ENCODE measurements at places on chromosomes 11 and 22. TPM values are rescaled to one million over a fixed set of nuclear protein-coding genes. Genes with fewer than 3 reads are reported as not detected.

MS4A6A gene
- not detected for total RNA-seq

RCOR2 gene
- total RNA-seq = 0.39 TPM

SLC1A2 gene
- total RNA-seq = 0.09 TPM

SCGB1A1 gene
- total RNA-seq = not detected

IGLL1 gene
- total RNA-seq = not detected

OR10A6 gene
- not detected for total RNA-seq

GNAZ gene
- 0.89 TPM for total RNA-seq

DNA sequence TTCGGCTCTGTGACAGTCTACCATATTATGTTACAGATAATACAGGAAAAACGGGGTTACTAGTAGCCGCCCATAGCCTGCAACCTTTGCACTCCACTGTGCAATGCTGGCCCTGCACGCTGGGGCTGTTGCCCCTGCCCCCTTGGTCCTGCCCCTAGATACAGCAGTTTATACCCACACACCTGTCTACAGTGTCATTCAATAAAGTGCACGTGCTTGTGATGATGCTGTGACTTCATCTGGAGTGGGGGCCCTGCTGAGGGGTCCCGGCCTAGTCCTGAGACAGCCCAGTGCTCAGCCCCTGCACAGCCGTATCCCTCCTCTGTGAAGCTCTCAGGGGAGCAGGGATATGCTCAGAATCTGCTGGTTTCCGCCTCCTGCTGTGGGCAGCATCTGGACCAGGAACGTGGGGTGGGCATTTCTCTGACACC lies 1.2 kb downstream of the IFITM1 start:
- DNase-seq = no peak

DNA sequence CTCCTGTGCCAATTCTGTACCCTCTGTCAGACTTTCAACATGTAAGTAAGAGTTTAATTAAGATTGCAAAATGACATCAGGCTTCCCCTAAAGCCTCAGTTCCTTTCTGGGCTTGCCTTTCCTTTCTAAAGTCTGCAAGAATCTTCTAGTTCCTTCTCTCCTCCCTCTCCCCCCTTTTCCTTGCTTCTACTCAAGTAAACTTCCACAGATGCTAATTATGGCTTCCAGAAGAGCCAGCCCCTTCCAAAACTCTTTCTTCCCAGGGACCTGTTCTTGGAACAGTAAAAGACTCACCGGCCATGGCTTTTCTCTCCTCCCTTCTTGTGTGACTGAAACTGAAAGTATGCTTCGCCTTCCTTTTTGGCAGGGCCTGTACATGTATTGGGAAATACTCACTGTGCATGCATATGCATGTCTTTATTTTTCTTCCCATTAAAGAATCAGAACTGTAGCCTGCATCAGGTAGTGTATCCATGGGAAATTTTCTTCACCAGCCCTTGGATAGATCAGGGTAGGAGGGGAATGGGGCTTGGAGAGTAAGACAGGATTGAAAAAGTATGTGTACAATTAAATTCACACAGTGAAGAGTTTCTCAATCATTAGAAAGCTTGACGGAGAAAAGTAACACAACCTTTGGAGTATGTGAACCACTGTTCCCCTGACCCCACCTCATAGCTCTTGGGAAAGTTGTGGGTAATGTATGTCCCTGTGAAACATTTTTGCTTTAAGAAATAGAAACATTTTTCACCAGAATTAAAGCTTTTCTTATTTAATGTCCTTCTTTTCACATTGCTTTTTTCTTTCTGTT lies at the start of gene CASP1:
Gene CASP1, minus strand, starts transcription at position 332 of the 808 bp plus-strand sequence. Its CDS starts 31 bp downstream, at position 301.
- peak; percentile 22 for DNase-seq

- no peak for DNase-seq
Measured at GRCh38 chr11:32464078-32464477, 28.7 kb upstream of the WT1 start.

GRCh38 chr11:11309906-11310305 lies 43.1 kb downstream of the CSNK2A3 start:
- no peak for DNase-seq

DNA sequence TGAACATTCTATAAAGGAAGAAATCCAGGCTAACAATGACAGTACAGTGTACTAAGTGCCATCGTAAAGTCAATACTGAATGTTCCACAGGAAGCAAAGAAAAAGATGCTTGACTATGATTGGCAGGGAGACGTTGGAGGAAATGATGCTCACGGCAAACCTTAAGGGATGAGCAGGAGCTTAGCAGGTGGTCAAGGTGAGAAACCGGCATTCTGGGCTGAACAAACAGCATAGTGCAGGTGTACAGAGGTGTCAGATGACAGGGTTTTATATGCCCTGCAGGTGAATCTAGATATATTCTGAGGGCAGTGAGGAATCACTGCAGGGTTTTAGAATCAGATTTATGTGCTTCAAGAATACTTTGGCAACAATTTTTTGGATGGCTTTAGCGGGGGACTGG lies 85.3 kb upstream of the HEPHL1 start:
- DNase-seq = no peak

DNA sequence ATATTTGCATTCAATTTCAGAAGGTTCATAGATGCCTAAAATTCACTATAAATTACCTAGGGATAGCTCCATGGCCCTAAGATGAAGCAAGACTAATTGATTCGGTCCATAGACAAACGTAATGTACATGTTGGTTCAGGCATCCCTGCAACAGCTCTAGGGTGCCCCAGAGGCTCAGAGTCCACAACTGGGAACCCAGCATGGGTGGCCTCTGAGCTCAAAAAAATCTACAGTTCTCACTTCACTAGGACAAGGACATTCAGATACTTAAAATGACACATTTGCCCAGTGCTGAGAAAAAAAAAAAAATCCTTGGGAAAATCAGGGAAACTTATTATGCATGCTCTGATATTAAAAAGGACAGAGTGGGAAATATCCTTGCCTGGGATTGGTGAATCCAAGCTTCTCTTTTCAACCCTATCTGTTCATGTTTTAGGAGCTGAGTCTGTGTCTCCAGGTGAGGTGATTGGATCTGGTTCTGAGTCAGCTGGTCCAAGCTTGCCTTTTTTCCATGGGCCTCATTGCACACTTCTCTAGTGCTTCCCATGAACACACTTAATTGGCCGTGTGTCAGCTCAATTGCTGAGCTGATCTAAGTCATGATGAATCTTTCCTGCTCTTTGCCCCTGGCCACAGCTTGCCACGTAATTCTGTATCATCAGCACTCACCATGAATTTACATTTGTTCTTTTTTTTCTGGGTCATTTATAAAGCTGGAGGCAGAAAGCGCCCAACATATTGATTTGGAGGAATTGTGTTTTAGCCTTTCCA lies 116.3 kb upstream of the RCN1 start:
- no peak for DNase-seq

DNA sequence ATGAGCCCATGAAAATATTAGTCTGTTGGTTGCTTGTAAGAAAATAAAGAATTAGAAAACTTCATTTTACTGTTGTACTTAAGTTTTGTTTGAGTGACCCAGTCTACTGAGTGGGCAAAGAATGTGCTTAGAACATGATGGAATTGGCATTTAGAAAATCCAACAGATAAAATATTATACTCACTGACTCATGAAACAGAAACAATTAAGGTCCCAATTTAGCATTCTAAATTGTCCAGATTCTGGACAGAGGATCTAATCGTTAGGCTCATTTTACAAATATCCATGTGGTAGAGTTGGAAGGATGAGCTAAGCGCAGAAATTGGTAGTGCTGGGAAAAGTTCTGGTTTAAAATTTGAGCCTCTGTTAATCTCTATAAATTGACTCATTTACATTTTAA lies 45.4 kb downstream of the METTL15 start:
- no peak for DNase-seq

- no peak for DNase-seq
Measured at GRCh38 chr11:65855927-65856363, 2.0 kb downstream of the CFL1 start.

- no peak for DNase-seq
Measured at GRCh38 chr22:48368975-48369525, 1458.6 kb downstream of the BRD1 start.

- DNase-seq = no peak
Measured at GRCh38 chr11:114257621-114258558, 38.3 kb upstream of the NNMT start.

- DNase-seq = no peak
Measured at GRCh38 chr11:32118025-32118974, 27.4 kb downstream of the RCN1 start.

- DNase-seq = no peak
Measured at GRCh38 chr11:100592619-100593260, 94.3 kb upstream of the ARHGAP42 start.

- no peak for DNase-seq
Measured at GRCh38 chr11:132962041-132962440, 570.3 kb downstream of the OPCML start.

DNA sequence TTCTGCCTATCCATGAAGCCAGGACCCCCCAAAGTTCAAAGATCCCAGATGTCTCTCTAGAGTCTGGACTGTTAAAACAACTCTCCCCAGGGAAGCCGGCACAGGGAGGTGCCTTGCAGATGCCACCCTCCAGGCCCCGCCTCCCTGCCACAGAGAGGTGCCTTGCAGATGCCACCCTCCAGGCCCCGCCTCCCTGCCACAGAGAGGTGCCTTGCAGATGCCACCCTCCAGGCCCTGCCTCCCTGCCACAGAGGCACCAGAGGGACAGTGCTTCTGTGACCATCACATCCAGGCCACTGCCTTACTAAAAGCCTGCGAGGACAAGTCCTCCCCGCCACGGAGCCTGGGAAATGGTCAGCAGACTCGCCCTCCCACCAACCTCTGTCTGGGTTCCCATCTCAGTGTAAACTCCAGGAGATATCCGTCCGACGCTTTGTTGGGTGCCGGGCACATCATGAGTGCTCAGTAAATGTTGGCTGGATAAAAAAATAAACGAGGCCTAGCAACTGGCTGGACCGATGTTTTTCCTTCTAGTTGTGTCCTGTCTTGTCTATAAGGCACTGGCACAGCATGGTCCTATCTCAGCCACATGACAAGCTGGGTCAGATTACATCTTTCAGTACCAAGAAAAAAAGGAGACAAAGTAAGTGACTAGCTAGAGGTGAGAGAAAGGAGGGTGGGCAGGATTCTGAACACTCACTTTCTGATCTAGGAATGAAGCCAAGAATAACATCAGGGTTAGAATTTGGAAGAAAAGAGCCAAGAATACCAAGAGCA lies 91.2 kb upstream of the CSNK2A3 start:
- no peak for DNase-seq

DNA sequence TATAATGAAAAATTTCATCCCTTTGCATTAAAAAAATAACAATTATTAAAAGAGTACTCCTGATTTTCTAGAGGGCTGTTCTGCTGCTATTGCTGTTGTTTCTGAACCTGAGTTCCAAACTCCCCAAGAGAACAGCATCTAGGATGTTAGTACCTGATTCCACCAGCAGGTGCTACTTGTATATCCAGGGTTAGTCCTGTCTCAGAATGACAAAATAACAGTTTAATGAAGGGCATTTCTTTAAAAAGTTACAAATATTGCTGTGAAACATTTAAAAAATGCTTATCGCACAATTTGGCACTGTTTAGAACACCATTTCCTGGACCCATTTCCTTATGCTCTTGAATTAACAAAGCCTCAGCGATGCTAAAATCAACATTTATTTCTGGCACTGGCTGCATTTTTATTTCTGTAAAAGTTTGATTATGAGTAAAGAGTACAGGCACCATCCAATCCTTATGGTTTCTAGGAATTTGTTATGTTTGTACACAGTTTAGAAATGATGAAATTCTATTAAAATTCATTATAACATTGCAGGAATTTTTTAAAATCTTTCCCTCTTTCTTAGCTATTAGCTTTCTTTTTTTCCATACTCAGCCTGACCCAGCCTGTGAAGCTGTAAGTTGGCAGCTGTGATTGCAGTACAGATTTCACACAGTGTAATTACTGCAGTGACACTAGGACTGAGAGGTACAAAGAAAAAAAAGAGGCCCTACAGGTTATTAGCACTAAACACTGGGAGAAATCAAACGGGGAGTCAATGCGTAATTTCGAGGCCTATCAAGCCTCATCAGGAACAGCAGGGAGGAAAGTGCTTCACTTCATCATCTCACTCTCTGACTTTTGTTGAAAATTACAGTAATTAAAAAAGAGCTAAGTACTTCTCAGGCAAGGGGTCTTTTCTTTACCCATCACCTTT lies 208.8 kb downstream of the DCDC1 start:
- DNase-seq = no peak

GRCh38 chr22:31814942-31815341 lies 61.1 kb downstream of the DEPDC5 start:
- DNase-seq = no peak

- peak; percentile 15 for DNase-seq
Measured at GRCh38 chr22:48576333-48577013, 1251.2 kb downstream of the BRD1 start.

DNA sequence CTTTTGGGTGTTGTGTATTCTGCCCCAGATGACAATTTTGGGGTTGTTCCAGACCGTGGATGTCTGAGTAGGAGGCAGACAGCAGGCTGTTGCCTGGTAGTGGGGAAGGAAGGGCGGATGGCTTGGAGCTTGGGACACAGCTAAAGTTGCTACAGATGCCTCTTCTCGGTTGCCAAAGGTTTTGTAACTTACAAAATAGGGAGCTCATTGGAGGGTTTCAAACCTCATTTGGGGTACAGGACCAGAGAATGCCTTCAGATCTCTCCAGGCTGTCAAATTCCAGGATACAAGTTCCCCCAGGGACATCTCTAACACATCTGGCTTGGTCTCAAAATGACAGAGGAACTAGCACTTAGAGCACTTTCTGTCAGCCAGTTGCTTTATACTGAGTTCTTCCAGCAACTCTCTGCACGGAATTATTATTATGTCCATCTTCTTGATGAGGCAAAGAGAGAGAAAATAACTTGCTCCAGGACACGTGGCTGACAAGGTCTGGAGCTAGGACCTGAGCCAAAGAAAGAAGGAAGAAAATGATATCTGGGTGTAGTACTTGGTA lies 56.0 kb downstream of the SLC1A2 start:
- no peak for DNase-seq

GRCh38 chr11:2742201-2742600 lies 42.4 kb upstream of the KCNQ1OT1 start:
- DNase-seq = no peak

DNA sequence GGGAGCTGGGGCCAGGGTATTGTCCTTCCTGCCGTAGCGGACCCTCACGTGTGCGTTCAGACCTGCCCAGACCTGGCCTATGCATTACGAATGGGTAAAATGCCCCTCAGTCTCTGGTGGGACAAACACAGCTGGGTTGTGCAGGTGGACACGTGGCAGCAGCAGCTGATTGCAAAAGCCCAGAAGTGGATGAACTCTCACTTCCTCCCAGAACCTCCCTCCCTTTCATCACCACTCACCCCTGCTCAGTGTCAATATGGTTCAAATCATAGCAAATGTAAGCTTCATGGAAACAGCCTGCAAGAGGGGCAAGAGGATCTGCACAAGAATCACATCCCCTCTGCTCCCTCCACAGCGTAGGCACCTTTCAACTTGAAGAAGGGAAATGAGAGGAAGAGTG lies 352.1 kb downstream of the OPCML start:
- DNase-seq = no peak
